Activated gamma-delta T cell treated with anti-CD3 and anti-CD28 coated beads, Interleukin-2, amount 50 U/mL, for 16 hours (primary cell): ENCODE measurements at places on chromosomes 3 and 15.

- DNase-seq, result no peak
Observed at GRCh38 chr3:41518626-41519025, 319.3 kb downstream of the CTNNB1 start.

GRCh38 chr3:9213019-9213634 lies 36.3 kb downstream of the SRGAP3 start:
- DNase-seq, result no peak

DNA sequence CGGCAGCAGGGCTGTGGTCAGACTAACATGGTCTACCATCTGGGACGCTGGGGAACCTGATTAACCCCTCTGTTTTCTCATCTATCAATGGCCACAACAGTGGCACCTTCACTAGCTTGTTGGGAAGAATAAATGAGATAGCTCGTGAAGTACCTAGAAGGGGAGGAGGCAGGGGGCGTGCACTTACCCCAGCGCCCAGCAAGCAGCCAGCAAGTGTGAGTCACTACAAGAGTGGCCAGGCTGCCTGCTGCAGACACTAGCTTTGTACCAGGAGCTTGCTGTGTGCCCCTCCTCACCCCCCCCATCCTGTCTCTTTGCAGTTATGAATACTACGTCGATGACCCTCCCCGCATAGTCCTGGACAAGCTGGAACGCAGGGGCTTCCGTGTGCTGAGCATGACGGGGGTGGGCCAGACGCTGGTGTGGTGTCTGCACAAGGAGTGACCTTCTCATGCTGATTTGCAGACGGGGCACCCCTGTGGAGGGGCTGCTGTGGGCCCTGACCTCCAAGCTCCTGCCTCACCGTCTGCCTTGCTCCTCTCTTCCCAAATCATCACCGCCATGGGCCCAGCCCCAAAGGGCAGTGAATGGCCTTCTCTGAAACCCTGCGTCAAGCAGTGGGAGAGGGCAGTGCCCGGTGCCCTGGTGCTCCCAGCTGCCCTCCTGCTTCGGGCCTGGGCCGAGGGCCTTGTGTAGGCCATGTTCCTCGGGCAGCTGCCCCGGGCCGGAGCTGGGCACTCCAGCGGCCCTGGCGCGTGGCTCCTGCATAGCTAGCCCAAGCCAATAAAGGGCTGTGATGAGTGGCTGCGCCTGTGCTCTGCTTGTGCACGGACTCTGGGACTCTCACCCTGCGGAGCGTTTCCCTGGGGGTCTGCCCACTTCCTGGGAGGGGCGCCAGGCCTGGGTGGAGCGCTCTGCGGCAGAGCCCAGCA lies 2.6 kb upstream of the C15orf62 start:
- DNase-seq, result no peak

GRCh38 chr15:33785366-33785765 lies 182.9 kb upstream of the CHRM5 start:
- no peak for DNase-seq

GRCh38 chr3:8990266-8991215 lies 27.3 kb upstream of the RAD18 start:
- DNase-seq, result no peak

DNA sequence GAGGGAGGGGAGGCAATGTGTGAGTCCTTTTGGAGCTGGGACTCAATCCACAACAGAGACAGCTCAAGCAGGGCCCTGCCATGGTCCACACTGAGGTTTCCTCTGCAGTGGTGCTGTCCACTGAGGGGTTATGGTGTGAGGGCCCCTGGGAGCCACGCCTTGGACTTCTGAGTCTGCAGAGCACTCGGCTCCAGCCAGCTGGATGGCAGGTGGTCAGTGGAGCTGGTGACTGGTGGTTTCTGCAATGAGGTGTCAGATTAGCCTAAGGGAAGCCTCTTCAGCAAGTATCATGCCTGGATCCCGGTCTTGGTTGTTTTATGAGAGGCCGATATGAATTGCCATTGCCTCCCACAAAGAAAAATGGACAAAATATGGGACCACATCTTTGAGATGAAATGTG lies 21.7 kb downstream of the LSM3 start:
- no peak for DNase-seq

DNA sequence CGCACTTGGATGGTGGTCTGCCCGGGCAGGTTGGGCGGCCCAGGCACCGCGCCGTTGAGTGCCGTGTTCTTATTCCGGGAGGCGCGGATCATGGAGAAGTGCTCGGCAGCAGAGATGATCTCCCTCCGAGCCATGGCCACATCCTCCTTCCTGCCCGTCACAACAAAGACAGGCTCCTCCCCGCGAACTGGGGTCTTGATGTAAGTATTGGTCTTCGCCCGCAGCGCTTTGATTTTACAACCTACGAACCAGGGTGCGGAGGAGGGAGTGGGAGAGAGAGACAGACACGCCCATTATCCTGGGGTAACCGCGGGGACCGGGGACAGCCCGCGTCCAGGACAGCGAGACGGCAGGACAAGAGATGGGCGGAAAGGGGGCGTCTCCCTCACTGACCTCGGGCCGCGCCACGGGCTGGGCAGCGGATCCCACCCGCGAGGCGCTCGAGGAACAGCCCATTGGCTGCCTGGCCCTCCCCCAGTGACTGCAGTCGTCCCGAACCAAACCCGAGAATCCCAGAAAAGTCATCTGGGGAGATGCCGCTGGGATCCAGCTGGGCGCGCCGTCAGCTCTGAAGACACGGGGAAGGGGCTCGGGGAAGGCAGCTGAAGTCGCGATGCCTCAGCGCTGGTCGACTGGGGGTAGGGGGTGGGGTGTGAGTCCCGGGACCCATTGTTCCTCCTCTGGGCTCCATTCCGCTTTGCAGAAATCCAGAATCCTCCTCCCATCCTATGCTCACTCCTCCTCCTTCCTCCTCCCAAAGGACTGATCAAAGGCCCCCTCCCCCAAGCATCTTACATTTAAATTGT lies 1.2 kb downstream of the MEX3B start:
- peak; percentile 10 for DNase-seq

DNA sequence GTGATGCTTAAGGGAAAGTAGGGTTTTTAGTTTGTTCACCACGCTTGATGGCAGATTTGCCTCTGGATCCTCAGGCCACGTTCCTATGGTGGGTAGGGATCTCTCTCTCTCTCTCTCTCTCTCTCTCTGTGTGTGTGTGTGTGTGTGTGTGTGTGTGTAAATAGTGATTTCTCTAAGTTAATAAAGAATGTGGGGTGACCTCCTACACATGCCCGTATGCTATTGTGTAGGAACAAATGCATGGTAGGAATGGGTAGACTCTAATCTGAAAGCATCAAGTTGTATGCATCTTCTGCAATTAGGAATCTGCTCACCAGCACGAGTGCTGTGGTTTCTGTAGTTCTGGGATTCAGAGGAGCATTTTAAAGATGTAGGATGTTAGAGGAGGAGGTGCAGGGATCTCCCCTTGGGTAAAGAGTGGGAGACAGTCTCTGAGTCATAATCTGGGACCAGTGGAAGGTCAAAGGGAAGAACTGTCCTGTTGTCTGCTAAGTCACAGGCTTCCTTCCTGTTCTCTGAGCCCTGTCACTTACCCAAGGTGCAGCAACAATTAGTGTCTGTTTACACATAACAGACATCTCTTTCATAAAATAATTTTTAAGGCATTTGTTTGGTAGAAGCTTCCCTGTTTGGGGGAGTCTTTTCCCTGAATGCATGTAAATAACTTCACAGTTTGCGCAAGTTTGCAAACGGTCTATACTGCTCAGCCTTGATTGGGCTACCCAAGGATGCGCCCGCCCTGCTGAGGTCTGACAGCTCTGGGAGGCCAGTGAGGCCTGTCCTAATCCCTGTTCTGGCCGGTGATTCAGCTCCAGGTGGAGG lies 139.8 kb downstream of the IGF1R start:
- no peak for DNase-seq

GRCh38 chr3:53583161-53583690 lies 88.8 kb downstream of the CACNA1D start:
- DNase-seq, result no peak

GRCh38 chr15:100105101-100105500 lies 236.7 kb downstream of the ADAMTS17 start:
- DNase-seq, result no peak

DNA sequence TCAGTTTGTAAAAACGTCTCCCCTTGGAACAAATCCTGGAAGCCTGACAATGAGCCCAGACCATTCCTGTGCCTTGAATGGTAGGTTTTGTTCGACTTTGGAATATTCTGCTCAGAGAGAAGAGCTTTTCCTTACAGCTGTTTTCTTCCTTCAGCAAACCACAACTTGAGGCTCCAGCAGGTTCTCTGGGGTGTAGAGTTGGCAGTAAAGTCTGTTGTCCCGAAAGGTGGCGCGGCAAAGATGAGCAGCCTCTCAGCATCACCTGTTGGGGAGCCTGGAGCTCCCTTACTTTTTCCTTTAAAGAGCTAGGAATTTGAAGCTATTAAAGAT lies 65.4 kb downstream of the BOC start:
- DNase-seq, result no peak

- no peak for DNase-seq
Observed at GRCh38 chr3:195601382-195601781, 17.6 kb upstream of the APOD start.

DNA sequence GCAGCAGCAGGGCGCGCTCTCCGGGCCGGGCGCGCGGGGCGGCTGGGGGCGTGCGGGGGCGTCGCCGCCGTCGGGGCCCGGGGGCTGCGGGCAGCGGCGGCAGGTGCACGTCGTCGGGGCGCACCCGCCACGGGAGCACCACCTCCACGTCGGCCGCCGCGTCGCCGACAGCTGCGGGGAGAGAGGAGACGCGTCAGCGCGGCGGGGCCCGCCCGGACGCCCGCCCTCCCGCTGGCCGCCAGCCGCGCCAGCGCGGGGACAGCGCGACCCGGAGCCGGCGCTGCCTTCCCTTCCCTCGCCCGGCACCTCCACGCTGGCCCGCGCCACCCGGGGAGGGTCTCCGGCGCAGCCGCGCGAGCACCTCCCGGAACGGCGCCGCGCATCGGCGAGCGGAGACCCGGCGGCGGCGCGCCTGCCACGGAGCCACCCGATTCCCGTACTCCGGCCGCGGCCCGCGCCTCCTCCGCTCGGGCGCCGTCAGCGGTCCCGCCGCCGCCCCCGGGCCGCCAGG lies 481 bp downstream of the ADAMTS17 start:
- DNase-seq, result no peak

DNA sequence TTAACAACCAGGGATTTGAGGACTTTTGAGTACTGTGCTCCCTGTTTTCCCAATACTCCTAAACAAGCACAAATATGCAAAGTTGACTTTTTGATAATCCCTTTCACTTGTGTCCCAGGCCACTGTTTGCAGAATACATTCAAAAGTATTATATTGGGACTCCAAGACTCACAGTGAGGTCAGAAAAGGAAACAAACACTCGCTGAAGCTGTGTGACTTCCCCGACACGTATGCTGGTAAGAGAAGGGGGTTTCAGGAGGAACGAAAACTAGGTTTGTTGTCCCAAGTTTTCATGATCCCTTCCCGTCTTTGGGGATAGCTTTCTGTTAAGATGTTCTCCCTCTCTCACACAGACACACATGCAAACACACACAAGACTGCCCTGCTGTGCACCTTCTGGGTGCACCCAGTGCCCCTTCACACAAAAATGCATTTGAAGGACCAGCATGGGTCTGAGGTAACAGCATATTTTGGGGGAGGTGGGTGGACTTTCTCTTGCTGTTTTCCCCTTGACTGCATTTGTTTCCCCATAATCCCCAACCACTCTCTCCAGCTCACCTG lies 225.2 kb upstream of the PRICKLE2 start:
- no peak for DNase-seq

DNA sequence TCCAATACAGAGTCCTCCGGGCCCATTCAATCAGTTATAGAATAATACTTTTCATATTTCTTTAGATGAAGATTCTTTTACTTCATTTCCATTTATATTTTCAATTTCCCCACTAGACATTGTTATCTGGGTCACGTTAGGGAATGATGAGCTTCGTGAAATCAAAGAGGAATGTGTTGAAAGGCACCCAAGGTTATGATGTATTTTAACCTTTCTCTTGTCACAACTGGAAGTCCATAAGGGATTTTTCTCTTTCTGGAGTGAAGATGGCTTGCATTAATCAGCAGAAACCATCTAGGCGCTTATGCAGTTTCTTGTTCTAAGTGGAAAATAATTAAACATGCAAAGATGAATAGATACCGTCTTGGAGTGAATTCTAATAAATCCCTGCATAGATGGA lies 180.5 kb downstream of the FEZF2 start:
- DNase-seq, result no peak

DNA sequence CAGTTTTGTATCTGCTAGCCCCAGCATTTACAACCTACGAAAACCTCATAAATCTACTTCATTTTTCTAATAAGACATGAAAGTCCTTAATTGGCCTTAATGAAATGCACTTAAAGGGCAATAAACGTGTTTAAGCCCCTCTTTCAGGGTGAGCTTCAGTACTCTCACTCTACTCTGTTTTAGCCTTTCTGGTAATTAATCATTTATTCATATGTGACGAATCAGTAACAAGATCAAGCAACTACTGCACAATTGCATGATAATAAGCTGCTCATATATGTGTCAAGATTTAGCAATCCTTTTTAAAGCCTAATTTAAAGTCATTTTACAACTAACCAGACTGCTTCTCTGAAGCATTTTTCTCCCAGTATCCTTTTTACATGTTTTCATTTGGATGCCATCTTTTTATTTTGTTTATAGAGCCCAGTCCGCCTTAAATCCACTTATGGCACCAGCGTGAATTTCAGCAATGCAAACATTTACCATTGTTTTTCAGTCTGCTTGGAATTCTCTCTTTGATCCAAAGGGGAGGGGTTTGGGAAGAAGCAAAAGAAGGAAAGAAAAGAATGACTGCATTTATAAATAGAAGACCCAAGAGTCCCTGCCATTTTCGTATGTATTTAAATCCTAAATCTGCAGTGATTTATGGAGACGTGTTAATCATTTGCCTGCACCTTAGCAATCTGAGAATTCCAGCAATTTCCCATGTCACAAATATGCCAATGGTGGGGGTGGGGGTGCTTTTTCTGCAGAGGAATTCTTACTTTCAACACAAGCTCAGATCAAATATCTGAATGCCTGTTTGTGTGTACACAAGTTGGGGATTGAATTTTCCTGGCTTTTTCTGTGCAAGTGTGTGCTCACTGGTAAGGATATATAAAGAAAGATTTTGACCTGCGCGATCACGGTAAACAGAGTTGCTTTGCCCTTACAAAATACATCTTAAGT lies 230.8 kb upstream of the TBC1D5 start:
- no peak for DNase-seq
